ENCODE measurements at places on chromosomes 6 and 20. TPM values are rescaled to one million over a fixed set of nuclear protein-coding genes. Genes with fewer than 3 reads are reported as not detected.

RNF114 gene
- 71.0 TPM for total RNA-seq

GRCh38 chr6:116847227-116847626 is 18.3 kb upstream of the GPRC6A start:
- DNase-seq: no peak

DNA sequence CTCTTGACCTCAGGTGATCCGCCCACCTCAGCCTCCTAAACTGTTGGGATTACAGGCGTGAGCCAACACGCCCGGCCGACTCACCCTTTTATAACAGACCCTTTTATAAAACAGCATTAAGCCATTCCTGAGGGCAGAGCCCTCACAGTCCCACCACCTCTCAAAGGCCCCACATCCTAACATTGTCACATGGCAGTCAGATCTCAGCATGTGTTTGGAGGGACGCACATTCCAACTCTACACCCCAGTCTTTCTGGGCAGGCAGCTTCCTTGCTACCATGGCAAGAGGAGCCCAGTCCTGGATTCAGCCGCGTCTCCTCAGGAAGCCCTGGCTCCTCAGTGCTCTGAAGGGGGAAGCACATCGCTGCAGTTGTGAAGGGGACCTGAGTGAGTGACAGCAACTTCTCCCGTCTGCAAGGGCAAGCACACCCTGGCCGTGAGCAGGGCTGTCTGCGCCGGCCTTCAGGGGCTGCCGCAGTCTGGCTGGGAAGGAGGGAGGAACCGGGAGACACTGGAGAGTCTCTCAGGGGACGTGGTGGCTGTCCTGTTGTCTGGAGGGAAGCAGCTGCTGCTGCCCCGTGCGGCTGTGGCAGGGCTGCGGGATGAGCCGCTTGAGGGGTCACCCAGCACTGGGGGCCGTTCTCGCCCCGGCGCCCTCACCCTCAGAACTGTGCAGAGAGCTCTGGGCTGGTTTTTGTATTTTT is 15.9 kb downstream of the OSBPL2 start:
- DNase-seq: no peak

GRCh38 chr6:170086639-170087420 is 204.0 kb downstream of the DLL1 start:
- no peak for DNase-seq

DNA sequence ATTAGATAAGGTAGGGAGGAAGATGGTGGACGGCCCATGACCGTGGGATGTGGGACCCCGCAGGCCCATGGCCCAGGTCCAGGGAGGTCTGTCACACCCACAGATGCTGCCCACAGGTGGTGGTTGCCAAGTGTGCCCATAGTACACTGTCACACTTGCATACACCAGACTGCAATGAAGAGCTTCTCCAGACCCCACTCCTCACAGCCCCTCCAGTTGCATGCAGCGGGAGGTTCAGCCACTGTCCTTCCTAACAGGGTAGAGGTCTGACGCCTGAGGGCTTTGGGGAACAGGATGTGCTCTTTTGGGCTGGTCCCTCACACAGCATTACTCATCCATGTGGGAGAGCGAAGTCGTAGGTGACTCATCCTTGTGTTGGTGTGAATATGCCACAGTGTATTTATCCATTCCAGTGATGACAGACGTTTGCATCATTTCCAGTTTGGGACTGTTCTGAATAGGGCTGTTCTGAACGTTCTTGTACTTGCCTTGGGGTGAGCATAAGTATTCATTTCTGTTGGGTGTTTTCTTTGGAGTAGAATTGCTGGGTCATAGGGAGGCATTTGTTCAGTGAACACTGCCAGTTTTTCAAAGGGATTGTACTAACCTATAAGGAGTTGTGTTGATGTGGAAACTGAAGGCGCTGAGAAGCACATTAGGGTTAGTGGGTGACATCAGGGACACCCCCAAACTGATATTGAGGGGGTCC is 10.1 kb upstream of the PYGB start:
- peak; percentile 94 for DNase-seq

DNA sequence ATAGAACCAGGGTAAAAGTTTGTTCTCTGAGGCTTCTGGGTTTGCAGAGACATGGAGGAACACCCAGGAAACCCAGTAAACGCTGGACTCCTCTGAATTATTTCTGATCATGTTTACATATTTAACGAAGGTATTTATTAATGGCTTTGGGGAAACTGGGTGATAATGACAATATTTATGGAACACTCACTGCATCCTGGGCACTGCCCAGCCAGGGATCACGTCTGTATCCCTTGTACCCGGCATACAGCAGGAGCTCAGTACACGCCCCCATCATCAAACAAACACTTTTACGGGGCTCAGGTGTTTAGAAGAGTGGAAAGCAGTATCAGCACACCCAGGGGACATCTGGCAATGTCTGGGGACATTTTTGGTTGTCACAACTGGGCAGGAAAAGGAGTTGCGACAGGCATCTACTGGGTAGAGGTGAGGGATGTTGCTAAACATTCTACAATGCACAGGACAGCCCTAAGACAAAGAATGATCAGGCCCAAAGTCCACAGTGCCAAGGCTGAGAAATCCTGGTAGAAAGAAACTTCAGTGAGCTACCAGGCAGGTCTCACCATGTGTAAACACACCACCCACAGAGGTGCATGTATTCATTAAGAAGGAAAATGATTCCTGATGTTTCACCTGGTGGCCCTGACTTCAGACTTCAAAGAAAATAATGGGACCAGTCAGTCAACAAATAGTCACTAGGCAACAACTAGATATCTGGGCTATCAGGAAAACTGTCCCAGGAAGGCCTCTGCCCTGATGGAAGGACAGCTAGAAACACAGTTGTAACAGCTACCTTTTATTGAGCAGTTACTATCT is 35.3 kb downstream of the ZMYND8 start:
- DNase-seq: no peak

DNA sequence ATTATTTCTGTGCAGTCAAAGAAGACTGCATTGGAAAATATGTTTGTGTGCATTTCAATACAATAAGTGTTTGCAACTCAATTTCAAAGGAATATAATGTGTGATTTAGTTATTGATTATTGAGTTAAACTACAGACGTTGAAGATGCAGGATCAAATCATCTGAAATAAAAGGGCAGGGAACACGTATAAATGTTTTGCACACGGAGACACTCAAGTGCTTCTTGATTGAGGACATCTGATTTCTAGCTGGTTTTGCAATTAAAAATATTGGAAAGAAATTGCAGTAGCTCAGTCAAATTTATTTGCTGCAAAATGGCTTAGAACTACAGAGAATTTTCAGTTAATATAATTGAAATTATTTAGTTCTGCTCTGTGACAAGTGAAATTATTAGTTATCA is 412.7 kb downstream of the UTRN start:
- no peak for DNase-seq

DNA sequence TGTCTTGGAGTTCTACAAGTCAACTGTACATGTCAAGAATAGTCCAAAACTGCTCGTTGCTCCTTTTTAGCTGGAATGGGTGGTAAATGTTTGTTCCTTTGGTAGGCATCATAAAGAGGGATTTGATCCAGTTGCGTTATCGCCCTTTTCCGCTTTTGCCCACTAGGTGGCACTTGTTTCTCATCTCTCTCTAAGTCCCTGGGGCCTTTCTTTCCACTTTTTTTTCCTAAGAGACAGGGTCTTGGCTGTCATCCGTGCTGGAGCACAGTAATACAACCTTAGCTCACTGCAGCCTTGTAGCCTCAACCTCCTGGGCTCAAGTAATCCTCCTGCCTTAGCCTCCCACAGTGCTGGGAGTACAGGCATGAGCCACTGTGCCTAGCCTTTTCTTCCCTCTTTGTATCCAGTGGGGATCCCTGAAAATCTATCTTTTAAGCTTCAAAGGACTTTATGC is 20.7 kb downstream of the GTPBP2 start:
- DNase-seq: no peak

- DNase-seq: no peak
Measured at GRCh38 chr6:4661391-4661790, 114.8 kb upstream of the CDYL start.

- DNase-seq: peak; percentile 90
Measured at GRCh38 chr6:11810854-11811643, 32.4 kb upstream of the ADTRP start.

MAP7 gene
- 2.9 TPM for total RNA-seq

GRCh38 chr20:33531885-33532284 is 42.0 kb downstream of the CBFA2T2 start:
- no peak for DNase-seq

- DNase-seq: no peak
Measured at GRCh38 chr6:36142971-36143838, 12.9 kb downstream of the MAPK13 start.

RAET1L gene
- not detected for total RNA-seq

GRCh38 chr20:42957018-42957703 is 232.5 kb downstream of the PTPRT start:
- DNase-seq: no peak

Measured in esophagus muscularis mucosa (tissue), 4 donors.